ENCODE measurements at places on chromosomes 11 and 22. TPM values are rescaled to one million over a fixed set of nuclear protein-coding genes. Genes with fewer than 3 reads are reported as not detected.

DNA sequence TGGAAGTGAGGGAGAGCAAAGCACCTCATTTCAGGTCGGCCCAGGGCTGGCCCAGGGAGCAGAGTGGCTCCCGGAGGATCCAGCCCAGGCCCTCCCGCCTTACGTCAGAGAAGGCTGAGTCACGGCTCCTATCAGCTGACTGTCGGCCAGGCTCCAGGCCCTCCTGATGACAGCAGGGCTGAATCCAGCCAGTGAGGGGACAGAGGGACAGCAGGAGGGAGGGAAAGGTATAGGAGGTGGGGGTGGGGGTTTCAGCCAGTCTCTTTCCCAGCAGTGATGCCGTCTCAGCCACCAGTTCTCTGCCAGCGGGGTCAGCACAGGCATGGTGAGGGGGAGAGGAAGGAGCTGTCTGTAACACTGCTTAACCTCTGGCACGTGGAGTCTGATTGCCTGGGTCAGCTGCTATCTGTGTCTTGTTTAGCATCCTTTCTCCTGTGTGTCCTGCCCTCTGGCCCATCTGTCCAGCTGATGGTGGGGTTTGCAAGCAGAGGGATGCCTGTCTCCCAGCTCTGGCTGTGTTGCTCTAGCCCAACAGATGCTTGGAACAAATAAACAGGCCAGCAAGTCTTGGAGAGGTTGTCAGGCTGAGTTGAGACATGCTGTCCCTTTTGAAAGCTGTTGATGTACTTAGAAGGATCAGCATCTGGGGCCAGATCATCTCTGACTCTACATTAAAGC is 74.0 kb downstream of the ADAMTS15 start:
- peak; percentile 57 for DNase-seq

DNA sequence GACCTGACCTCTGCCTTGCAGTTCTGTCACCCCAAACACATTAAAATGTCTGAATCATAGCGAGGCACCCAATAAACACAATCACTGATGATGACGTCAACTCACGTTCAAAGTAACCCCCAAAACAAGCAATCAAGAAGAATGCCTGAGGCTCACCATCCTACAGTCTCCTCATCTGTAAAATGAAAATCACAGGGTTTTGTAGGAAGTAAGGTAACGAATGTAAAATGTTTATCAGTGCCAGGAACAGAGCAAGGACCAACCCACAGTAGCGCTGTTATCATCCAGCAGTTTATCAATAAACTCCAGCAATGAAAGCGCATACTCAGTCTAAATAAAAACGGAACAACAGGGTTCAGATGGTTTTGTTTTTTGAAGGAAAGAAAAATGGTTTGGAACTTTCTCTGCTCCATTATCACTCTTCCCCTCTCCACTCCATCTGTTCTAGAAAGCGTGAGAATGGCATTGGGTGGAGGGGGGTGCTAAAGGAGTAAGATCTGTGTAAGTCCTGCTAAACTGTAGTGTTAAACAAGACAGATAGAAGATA is 110.5 kb downstream of the MICAL3 start:
- no peak for DNase-seq

DNA sequence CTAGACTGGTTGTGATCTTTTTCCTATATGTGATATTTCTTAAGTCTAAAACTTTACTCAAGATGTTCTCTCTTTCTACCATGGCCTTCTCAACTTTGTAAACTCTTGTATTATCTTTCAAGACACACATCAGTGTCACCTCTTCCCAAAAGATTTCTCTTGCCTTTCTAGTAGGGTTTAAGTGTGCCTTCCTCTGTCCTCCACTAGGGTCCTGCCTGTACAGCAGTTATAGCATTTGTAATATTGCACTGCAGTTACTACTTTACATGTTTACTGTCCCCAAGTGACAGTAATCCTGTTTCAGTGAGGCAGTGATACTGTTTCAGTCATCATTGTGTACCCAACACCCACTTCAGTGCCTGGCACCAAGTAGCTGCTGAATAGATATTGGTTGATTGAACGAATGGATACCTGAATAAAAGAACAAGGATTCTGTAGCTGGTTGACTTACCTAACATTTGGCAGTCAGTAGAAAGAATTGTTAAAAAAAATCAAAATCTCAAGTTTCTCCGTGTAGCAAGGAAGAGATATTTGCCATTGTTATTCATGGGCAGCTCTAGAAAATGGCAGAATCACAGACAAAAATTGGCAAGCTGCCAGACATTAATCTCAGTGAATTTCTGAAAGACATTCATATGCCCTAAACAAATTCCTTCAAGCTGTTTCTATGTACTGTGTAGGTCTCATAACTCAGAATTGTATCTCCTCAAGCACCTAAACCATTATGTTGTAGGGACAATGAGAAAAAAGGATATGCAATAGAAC is 79.4 kb downstream of the RBMXL2 start:
- no peak for DNase-seq

DNA sequence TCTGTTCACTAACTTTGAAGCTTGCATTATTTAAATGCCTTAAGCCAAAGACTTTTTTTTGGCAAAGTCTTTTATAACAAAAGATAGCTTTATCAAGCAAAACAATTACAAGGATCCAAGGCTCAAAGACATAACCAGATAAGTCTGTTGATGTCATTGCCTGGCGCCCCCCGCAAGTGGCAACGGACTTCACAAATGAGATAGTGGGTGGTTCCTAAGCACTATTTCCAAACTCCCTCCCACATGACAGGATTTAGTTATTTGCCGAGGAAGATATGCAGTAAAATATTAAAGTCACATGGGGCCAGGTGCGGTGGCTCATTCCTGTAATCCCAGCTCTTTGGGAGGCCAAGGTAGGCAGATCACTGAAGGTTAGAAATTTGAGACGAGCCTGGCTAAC is 194.2 kb upstream of the DDI1 start:
- DNase-seq: no peak

DNA sequence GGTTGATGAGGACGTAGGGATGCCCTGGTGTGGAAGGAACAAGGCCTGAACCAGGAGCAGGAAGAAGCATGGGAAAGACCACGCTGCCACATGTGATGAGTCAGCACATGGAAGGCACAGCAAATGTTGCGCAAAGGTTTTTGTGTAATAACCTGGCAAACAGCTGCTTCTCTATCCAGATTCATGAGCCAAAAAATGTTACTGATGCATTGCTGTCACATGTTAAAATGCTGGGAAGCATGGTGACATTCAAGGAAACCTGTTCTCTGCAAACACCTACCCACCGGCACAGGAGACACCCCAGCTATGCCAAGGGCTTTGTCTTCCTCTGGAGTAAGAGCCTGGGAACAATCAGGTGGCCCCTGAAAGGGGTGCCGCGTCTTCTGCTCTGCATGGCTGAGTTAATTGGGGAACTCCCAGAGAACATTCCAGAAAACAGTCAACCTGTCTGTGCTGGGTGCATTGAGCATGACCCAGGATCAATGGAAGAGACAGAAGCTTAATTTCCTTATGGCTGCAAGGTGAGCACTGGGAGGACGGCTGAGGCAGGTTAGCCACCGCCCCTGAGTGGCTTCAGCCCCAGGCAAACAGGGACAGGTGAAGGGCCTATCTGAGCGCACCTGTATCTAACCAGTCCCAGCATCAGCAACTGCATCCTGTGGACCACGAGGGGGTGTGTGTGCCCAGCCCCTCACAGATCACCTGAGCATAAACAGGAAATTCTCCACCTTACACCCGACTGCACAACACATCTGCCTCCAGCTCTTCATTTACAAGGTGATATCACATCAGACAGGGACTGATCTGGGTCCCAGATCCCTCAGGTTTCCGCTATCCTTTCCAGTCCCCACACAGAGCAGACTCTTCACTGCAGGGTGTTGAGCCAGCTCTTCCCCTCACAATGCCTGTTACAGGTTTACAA is 108.4 kb downstream of the GGTLC2 start:
- DNase-seq: no peak

Gene MS4A4A
- total RNA-seq: not detected

Gene FOLR1
- total RNA-seq: not detected

Gene SLC17A6
- not detected for total RNA-seq

All from pulmonary artery endothelial cell (primary cell).